Inflammatory macrophage treated with lipopolysaccharide for 1 hour (primary cell): ENCODE measurements at places on chromosomes 11 and 22.

GRCh38 chr22:25366408-25366807 lies 147.0 kb downstream of the CRYBB2 start:
- no peak for DNase-seq

DNA sequence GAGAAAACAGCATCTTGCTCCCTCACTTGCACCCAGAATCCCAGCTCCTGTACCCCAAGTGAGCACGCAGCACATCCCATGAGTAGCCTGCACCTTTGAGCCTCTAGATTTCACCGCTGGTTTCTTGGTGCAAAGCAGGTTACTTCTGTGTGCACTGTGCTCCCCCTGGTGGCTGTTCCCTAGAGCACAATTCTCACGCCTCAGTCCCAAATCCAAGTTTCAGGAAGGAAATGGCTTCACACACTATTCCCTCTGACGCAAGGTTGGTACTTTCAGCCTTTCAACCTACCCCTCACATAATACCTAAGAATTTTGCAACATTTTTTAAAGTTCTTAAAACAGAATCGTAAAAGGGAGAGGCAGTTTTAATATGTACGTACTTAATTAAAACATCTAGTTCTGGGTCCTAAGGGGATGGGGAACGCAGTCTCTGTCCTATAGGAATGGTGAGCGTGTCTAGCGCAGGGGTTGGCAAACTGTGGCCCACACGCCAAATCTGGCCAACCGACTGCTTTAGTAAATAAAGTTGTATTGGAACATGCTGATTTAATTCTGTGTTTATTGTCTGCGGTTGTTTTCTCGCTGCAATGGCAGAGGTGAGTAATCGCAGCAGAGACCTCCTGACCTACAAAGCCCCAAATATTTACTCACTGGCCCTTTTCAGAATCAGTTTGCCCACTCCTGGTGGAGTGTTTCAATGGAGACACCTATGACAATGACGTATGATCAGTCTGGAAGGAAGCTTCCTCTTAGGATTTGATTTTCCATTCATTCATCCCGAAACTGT lies 27.5 kb downstream of the DHCR7 start:
- peak; percentile 33 for DNase-seq

GRCh38 chr11:77993902-77994301 lies 566 bp downstream of the INTS4 start:
- no peak for DNase-seq

DNA sequence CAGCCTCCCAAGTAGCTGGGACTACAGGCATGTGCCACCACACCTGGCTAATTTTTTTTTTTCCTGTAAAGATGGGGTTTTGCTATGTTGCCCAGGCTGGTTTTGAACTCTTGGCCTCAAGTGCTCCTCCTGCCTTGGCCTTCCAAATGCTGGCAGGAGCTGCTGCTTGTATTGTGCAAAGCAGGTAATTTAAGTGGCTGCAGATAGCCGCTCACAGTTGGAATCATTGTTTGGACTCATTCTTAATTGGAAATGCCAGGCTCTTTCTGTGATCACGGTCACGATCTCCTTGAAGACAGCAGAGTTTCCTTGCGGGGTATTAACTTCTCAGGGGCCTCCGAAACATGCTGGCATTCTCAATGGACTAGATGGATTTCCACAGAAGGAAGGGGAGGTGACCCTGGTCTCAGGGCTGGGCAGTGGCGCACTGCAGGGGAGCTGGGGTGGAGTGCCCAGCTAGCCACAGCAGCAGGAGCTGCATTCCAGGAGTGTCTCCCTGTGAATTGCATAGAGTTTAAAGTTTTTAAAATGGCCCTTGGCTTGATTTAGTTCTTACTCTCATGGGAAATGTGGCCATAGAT lies 136.1 kb downstream of the MORC2 start:
- no peak for DNase-seq

DNA sequence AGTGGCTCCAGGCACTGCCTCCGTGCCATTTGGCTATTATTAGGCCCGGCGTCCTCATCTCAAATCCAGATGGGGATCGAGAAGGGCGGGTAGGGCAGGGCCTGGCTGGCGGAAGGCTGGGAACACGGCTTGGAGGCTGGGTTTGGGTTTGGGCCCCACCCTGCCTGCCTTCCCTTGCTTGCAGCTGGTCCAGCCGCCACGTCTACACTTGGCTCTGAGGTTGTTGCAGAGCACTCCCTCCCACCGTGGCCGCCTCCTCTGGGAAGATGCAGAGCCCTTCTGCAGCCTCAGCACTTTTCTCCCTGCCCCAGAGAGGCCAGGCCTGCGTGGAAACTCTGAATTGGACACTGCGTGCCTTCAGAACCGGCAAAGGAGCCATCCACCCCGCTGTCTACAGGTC lies 5.2 kb upstream of the SMTN start:
- no peak for DNase-seq

DNA sequence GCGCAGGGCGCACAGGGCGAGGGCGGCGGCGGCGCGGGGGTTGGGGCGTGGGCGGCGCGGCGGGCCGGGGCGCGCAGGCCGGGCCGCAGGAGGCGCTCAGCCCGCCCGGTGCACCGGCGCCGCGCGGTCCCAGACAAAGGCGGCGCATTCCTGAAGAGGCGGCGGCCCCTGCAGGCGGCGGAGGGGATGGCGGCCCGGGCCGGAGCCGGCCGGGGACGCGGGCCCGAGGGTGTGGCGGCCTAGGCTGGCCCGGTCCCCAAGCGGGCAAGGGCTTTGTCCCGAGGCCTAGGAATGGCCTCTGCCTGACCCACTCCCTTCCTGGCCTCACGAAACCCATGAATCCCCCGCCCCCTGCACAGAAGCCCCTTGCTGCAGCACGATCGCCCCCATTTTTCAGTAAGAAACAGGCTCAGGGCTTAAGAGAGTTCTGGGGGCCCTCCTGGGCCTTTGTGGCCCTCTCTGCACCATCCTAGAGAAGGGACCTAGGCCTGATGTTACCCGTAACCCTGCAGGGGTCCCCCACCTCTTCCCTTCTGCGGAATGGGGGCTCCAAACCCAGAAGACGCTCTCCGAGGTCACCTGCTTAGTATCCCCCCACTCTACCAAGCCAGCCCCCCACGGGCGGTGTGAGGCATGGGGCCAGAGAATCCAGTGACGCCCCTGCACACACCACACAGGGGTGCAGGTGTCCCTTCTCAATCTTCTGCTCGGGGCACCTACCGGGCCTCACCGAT lies at the start of gene RTN4R:
RTN4R (minus strand) TSS at position 40 of the 734 bp plus-strand sequence. CDS start 226 bp downstream, outside the sequence.
- peak; percentile 29 for DNase-seq

- no peak for DNase-seq
Observed at GRCh38 chr11:112655371-112655770, 305.8 kb upstream of the NCAM1 start.

GRCh38 chr11:34086554-34087283 lies 18.7 kb upstream of the NAT10 start:
- peak; percentile 65 for DNase-seq

DNA sequence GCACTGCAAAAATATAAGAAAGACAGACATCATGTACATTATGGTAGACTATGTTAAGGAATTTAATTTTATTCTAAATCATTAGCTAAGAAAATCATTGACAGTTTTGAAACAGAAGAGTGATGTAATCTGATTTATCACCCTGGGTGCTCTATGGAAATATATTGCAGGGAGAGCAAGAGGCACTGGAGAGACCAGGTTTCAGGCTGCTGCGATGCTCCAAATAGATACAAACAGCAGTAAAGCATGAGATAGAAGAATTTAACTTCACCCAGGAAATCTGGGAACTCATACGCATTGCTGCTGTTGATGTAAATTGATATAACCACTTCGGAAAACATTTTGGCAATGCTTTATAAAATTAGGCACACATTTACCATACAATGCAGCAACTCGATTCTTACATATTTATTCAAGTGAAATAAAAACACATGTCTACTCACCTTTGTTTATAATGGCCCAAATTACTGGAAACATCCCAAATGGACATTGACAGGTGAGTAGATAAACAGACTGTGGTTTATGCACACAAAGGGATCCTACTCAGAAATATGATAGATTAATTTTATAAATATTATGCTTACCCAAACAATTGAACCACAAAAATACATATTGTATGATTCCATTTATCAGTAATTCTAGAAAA lies 535.1 kb upstream of the CHORDC1 start:
- no peak for DNase-seq

- DNase-seq = peak; percentile 87
Observed at GRCh38 chr11:94128746-94129511, at the start of gene PANX1. TSS of gene PANX1 (plus strand) at chr11:94128841. CDS start at chr11:94129313, 472 bp downstream.

DNA sequence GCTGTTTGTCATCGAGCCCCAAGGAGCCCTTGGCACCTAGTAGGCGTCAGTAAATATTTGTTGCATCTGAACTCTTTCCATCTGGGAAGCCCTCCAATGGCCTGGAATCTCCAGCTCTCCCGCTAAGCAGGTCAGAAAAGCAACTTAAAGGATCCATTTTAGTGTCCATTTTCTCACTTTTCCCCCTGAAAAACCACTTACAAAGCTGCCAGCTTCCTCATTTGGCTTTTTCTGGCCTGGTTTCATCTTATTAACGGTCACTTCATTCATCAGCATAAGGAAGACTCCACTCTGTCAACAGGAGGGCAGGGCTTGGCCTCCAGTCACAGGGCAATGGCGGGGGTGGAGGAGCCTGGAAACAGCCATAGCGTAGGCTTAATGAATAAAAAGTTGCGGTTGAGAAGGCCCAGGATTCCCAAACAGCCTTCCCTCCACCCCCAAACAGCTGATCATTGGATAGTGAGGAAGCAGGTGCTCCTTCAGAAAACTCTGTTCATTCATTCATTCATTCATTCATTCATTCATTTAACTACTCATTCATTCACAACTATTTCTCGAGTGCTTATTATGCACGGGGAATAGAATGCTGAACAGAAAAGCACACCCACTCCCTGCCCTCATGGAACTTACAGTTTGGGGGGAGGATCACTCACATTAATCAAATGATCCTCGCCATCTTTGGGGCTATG lies 104.5 kb upstream of the RCN1 start:
- no peak for DNase-seq

- DNase-seq = no peak
Observed at GRCh38 chr11:83175815-83176214, 17.7 kb upstream of the ANKRD42 start.

DNA sequence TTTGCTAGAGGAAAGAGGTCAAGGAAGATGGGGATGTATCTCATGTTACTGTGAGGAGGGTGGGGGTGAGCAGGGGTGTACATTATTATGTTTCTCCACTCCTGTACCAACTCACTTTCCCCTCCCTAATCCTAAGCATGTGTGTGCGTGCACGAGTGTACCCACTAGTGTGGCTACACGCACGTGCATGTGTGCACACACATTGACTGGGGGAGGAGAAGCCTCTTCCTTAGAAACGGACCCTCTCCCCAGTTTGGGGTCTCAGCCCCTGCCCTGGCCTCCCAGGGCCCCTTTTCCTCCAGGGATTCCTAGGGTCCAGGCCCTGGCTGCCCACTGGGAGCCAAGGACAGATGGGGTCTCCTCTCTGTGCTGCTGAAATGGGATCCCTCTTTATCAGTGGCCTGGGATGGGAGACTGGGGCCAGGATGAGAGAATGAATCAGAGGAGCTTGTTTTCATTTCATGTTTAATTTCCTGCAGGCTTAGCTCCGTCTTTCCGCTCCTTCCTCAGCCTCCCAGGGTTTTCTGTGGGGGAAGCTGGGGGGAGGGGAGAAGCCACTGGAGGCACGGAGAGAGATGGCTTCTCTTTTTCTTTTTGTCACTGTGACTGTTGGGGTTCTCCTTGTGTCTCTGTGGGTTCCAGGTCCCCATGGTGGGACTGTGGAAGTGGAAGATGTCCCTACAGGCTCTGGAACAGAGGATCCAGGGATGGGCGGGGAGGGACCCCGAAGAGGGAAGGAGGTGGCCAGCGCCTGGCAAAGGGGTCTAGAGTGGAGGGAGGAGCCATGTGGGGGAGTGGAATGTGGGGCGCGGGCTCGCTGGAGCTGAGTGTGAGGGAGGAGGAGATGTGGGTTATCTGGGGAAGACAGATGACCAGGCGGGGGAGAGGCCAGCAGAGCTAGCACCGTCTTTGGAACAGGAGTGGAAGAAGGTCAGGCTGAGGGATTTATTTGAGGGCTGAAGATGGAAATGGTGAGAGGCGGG lies 40.3 kb downstream of the ALX4 start:
- no peak for DNase-seq
